ENCODE measurements at places on chromosomes 4 and X. TPM values are rescaled to one million over a fixed set of nuclear protein-coding genes. Genes with fewer than 3 reads are reported as not detected.

Gene PDE5A
- 7.4 TPM for total RNA-seq

DNA sequence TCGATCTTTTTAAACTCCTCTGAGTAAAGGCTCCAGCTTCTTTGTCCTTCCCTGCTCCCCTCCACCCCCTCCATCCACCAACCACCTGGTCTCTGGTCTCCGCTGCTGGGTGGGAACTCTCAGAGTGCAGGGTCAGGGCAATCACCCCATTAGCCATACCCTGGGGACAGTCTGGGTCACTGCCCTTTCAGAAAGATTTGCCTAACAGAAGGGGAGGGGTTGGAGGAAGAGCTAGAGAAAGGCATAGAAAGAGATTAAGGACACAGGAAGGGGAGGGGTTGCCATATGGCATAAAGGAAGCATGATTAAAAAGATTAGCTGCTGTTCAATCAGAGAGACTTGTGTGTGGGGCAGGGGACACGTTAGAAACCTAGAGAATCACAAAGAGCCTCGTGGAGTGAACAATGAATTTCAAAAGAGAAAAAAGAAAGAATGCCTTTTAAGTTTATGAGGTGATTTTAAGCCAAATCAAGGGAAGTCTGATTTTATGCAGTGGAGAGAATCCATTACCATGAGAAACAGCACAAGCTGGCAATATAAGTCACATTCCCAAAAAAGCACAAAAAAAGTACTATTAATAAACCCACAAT lies 115.5 kb upstream of the ACSL4 start:
- no peak for DNase-seq

DNA sequence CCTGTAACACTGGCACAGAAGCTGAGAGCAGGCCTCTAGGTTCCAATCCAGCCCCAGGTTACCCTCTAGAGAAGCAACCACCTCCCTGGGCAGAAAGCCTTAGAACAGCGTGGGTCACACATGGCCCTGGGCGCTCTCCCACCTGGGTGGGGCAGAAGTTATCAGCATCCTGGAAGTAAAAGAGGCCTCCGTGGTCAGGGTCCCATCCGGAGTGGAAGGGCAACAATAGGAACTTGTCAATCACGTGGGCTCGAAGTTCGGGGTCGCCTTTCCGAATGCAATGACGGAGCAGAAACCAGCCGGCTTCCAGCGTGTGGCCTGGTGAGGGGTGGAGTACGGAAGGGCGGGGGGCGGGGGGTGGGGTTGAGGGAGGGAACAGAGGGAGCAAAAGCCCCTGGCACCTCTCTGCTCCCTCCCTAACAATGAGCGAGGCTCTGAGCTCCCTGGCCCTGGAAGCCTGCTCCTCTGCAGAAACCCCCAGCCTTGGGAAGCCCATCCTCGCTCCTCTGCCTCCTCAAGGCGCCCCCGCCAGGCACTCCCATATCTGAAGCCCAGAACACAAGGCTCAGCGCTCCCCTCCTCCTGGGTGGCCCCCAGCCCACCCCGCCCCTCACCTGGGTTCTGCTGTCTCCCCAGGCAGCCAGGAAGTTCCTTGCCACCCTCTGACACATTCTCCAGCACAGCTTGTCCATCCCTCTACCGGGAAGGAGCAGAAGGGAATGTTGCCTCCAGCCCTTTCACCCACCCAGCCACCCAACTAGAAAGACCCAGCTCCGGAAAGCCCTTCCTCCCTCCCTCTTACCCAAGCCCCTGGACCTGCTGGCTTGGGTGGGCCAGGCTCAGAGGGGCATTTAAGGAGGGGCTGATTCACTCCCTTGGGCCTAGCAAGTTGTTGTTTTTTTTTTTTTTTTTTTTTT lies 2.8 kb downstream of the RENBP start:
- no peak for DNase-seq

DNA sequence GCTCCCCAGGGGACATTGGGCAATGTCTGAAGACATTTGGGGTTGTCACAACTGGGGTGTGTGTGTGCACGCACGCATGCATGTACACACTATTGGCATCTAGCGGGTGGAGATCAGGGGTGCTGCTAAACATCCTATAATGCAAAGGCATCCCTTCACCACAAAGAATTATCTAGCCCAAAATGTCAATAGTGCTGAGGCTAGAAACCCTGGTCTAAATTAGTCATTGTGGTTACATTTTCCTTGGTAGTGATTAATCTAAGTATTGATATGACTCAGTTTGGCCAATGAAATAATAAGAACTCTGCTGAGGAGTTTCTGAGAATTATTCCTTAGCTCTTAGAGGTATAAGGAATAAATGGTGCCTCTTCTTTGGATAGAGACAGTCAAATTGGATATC lies 200.2 kb downstream of the CLCN4 start:
- DNase-seq: no peak

- DNase-seq: no peak
Measured at GRCh38 chr4:98951710-98952109, 22.8 kb upstream of the EIF4E start.

DNA sequence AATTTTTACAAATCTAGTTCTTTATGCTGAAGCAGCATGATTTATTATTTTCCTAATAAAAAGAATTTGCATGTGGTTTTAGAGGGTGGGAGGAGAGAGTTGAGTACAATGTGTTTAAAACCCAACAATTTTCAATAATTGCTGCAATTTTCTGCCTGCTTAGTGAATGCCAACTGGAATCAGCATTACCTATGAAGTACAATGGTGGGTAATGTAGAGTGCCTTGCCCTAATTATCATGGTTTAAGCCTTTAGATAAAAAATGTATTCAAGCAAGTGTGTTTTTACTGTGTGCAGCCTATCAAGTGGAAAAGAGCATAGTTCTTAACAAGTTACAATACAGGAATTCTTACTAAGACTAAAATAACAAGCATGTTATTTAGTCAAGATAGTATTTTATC lies 77.9 kb upstream of the ANKRD50 start:
- DNase-seq: no peak

DNA sequence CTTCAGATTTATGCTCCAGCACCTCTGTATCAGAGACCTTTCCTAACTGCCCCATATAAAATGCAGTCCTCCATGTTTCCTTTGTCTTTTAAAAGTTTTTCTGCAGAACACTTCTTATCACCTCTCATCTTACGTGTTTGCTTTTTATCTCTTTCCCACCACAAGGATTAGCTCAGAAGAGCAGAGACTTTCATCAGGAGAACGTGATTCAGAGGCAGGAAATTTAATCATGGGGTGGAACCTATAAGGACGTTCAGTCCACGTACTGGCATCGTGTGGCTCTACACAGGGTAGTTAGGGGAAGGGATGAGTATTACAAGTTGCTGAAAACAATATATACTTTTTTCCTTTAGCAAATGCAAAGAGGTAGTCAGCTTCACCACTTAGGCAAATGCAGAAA lies 98.7 kb downstream of the SORBS2 start:
- no peak for DNase-seq

GRCh38 chr4:23033796-23034195 lies 341.1 kb downstream of the GBA3 start:
- DNase-seq: no peak

DNA sequence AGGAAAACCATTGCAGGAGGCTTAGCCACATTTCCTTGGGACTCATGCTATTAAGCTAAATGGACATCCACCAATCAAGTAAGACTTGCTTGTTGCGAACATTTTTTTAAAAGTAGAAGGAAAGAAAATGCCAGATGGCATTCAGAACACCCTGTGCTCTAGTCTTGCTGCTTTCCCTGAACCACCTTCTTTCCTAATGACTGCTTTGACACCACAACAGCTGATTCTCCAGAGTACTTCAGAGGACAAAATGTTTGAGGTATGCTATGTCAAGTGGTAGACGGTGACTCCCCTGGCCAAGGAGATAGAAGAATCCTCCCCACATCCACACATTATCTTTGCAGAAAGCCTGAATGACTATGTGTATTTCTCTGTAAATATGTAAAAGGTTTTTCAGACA lies 65.4 kb downstream of the ANK2 start:
- no peak for DNase-seq

Gene TMPRSS11D
- not detected for total RNA-seq

DNA sequence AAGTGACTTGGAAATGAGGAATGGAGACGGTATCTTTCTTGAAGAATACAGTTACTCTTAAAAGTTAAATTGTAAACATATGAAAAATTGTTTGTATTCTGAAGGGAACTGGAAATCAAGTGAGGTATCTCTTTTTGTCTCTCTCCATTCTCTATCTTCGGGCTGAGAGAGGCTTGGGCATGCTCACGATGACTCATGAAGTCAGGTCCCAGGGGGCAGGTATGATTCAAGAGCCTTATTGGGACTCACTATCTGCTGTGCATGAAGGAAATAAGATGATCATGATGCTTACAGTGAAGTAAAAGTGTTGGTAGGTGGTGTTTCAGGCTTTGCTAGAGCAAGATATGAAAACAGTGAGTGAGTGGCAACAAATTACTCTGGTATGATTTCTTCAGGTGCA lies 200.4 kb upstream of the PITX2 start:
- no peak for DNase-seq

DNA sequence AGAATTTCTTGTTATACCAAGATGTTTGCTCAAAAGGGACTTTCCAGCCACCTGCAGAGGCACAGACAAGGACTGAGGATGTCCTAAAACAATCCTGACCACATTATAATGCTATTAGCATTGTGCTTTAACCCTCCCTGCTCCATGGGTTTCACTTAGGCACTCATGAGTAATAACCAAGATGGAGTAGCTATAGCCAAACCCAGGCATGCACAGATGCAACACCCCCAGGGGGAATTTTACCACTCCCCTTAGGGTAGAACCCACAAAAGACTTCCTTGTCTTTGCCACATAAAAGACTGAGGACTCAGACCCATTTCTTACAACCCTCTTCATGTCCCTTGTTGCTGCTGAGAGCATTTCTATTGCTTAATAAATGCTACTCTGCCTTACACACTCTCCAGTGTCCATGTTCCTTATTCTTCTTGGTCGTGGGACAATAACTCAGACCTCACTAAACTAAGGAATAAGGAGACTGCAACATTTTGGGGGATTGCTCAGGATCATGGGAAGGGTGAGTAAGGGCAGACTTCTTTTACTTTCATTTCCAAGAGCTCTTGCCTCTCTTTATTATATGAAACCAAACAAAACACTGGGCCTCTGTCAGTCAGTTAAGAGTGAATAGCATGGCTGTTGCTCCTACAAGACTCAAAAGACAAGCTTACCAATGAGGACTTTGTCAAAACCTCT lies 103.5 kb downstream of the TECRL start:
- DNase-seq: no peak

DNA sequence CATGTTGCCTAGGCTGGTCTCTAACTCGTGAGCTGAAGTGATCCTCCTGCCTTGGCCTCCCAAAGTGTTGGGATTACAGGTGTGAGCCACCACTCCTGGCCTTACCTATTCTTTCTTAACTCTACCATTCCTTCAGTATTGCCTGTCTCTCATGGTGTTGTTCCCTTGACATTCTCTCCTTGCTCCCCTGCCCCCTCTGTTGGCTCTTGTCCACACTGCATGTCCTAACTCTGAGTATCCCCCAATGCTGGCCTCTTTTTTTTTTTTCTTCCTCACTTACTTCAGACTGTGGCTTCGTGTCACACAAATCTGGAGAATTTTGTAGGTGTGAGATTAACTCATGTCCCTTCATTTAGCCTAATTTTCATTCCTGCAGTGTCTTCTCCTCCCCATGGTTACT lies 22.9 kb upstream of the FRMPD4 start:
- DNase-seq: no peak

Gene RRH
- total RNA-seq: not detected

Gene SMIM43
- not detected for total RNA-seq

- DNase-seq: peak; percentile 66
Measured at GRCh38 chrX:10482261-10482660, 138.1 kb downstream of the MID1 start.
